ENCODE measurements at places on chromosomes 13 and 19.

DNA sequence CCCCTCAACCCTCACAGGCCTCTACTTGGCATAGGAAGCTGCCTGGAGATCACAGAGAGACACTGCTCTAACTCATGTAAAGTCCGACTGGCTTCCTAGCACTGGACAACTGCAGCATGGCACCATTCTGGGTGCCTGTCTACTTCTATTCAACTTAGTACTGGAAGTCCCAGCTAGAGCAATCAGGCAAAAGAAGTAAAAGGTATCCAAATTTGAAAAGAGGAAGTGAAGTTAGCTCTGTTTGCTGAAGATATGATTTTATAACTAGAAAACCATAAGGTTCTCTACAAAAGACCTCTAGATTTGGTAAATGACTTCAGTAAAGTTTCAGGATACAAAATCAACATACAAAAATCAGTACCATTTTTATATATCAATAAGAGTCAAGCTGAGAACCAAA, 1017.6 kb downstream of the PCDH9 start:
- H3K27me3 ChIP-seq = no peaks in the 10 kb centered on the region
- no peak for DNase-seq
- H3K36me3 ChIP-seq = no peaks in the 10 kb centered on the region
- no peak overlapping the region for H3K27ac ChIP-seq
- H3K4me1 ChIP-seq = no peaks in the 10 kb centered on the region

GRCh38 chr13:74166261-74167004, 32.2 kb upstream of the KLF12 start:
- peaks cover 2% of the 10 kb centered on the region for H3K4me1 ChIP-seq
- H3K27me3 ChIP-seq = no peaks in the 10 kb centered on the region
- H3K36me3 ChIP-seq = no peaks in the 10 kb centered on the region

GRCh38 chr19:48991011-48991609, 2.0 kb downstream of the GYS1 start:
- peak overlapping the region; percentile 99 for H3K27ac ChIP-seq
- H3K27me3 ChIP-seq = no peaks in the 10 kb centered on the region

DNA sequence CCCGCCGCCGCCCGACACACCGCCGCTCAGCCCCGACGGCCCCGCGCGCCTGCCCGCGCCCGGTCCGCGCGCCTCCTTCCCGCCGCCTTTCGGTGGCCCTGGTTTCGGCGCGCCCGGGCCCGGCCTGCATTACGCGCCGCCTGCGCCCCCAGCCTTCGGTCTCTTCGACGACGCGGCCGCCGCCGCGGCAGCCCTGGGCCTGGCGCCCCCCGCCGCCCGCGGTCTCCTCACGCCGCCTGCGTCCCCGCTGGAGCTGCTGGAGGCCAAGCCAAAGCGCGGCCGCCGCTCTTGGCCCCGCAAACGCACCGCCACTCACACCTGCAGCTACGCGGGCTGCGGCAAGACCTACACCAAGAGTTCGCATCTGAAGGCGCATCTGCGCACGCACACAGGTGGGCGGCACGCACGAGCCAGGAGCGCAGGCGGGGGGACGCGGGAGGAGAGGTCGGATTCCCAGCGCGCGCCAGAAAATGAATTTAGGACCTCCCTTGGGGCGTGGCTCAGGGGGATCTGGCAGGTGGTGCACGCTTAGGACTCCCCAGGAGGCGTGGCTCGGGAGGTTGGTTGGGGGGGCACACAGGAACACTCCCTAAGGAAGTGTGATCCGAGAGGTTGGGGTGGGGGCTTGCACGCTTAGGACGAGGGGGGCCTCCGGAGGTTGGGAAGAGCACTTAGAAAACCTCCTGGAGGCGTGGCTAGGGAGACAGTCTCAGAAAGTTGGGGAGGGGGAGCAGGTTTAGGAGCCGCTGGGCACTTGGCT, 1.2 kb downstream of the KLF2 start:
- peak overlapping the region; percentile 98 for H3K4me3 ChIP-seq
- peak overlapping the region; percentile 98 for H3K27ac ChIP-seq
- H3K27me3 ChIP-seq = no peaks in the 10 kb centered on the region
- peaks cover 23% of the 10 kb centered on the region for H3K4me1 ChIP-seq
- no peak for DNase-seq

DNA sequence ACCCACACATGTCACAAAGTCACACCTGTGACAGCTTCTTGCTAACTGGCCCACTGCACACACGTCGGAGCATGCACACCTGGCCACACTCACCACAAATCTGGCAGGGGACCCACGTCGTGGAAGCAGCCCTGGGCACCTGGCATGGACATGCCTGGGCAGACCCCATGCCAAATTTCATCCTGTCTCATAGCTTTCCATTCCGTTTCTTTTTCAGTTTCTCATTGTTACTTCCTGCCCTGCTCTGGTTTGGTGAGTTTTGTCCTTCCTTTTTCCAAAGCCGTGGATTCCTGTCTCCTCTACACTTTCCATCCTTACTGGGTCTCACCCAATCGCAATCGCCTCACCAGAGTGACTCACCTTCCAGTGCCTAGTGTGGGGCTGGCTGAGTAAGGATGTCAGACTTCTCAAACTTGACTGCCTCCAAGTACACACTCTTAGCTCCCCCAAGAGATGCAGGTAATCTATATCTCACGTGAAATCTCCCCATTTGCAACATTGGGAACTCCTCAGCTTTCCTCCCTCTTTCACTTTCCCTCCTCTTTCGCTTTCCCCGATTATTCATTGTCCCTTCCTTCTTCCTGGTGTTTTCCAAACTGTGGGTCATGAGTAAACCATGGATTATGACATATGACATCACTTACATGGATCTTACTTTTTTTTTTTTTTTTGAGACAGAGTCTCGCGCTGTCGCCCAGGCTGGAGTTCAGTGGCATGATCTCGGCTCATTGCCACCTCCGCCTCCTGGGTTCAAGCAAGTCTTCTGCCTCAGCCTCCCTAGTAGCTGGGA, 1.6 kb upstream of the BBC3 start:
- H3K4me3 ChIP-seq = peak overlapping the region; percentile 9
- DNase-seq = no peak
- H3K27ac ChIP-seq = peak overlapping the region; percentile 96
- no peaks in the 10 kb centered on the region for H3K27me3 ChIP-seq
- no peaks in the 10 kb centered on the region for H3K4me1 ChIP-seq

GRCh38 chr19:18292810-18293641, 11.6 kb upstream of the JUND start:
- no peaks in the 10 kb centered on the region for H3K27me3 ChIP-seq
- DNase-seq = peak; percentile 83
- H3K4me3 ChIP-seq = peak overlapping the region; percentile 92
- peak overlapping the region; percentile 97 for H3K27ac ChIP-seq

DNA sequence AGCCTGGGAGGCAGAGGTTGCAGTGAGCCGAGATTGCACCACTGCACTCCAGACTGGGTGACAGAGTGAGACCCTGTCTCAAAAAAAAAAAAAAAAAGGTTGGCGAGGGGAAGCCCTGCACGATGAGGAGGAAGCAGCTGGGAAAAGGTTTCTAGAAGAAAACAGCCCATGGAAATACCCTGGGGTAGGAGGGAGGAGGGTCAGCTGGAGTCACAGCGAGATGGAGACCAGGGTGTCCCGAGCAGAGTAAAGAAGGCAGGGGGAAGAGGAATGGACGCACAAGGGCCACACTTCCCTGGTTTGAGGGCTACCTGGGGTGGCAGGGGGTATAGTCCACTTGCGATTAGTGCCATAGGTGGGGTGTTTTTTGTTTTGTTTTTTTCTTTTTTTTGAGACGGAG, 6.4 kb downstream of the KANK3 start:
- no peaks in the 10 kb centered on the region for H3K4me1 ChIP-seq
- no peak overlapping the region for H3K27ac ChIP-seq
- no peaks in the 10 kb centered on the region for H3K36me3 ChIP-seq
- peaks cover 31% of the 10 kb centered on the region for H3K27me3 ChIP-seq

GRCh38 chr13:112443995-112444311, 67.8 kb downstream of the SPACA7 start:
- H3K4me1 ChIP-seq = peaks cover 11% of the 10 kb centered on the region
- no peak overlapping the region for H3K27ac ChIP-seq
- DNase-seq = no peak

- H3K27ac ChIP-seq = no peak overlapping the region
- H3K27me3 ChIP-seq = no peaks in the 10 kb centered on the region
- no peak overlapping the region for H3K4me3 ChIP-seq
- no peak for DNase-seq
- peaks cover 51% of the 10 kb centered on the region for H3K4me1 ChIP-seq
These were observed 26.4 kb downstream of the DNM2 start for GRCh38 chr19:10744253-10744798.

DNA sequence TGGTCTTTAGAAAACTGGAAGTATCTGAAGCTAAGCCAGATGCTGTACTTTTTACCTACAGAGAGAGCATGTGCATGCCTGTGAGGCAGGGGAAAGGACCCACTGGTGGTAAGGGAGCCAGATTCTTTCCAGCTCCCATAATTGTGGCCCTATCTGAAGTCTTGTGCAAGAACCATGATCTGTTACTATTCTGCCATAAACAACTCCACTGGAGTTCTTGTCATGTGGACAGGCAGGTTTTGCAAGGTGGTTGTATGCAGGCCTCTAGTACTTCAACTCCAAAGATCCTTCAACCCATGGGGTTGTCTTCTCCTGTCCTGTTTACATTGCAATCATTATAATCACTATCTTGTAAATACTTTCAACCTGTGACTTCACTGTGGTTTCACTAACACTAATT, 14.1 kb downstream of the PROSER1 start:
- no peak for DNase-seq
- H3K27me3 ChIP-seq = no peaks in the 10 kb centered on the region
- no peaks in the 10 kb centered on the region for H3K36me3 ChIP-seq
- H3K4me3 ChIP-seq = no peak overlapping the region
- no peaks in the 10 kb centered on the region for H3K4me1 ChIP-seq

- H3K4me3 ChIP-seq = no peak overlapping the region
- no peak for DNase-seq
- peaks cover 54% of the 10 kb centered on the region for H3K27me3 ChIP-seq
- no peaks in the 10 kb centered on the region for H3K4me1 ChIP-seq
- no peak overlapping the region for H3K27ac ChIP-seq
- H3K36me3 ChIP-seq = no peaks in the 10 kb centered on the region
These were observed 729 bp upstream of the MADCAM1 start for GRCh38 chr19:495402-496111.

DNA sequence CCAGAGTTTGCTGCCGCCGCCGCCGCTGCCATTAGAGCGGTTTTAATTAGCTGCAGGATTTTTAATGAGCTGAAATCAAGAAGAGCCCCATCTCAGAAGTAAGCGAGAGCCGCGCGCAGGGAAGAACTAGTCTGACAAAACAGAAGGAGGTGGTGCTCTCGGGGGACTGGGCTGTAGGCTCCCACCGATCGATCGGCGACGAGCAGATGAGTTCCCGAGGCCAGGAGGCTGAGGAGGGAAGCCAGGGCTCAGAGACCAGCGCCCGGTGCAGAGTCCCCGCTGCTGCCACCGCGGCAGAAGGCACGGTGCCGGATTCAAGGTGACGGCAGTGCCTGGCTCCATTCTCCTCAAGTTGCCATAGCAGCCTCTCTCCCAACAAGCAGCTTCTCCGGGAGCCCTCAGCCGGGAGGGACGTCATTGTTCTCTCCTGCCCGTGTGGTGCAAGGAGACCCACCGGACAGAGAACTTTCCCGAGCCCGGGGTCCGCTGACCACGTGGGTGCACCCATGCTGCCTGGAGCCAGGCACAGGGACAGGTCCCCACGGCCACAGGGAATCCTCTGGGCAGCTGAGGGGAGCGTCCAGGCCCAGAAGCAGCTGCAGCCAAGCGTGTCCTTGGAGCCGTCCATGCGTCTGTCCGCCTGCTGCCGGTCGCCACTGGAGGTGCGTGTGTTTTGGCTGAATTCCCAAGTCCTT, 62.9 kb downstream of the CHST8 start:
- DNase-seq = no peak
- peaks cover 28% of the 10 kb centered on the region for H3K27me3 ChIP-seq
- no peaks in the 10 kb centered on the region for H3K36me3 ChIP-seq
- no peaks in the 10 kb centered on the region for H3K4me1 ChIP-seq
- H3K27ac ChIP-seq = no peak overlapping the region

- no peak for DNase-seq
- no peaks in the 10 kb centered on the region for H3K27me3 ChIP-seq
- no peak overlapping the region for H3K4me3 ChIP-seq
- H3K27ac ChIP-seq = no peak overlapping the region
- no peaks in the 10 kb centered on the region for H3K4me1 ChIP-seq
- no peaks in the 10 kb centered on the region for H3K36me3 ChIP-seq
These were observed 441.7 kb downstream of the IRS2 start for GRCh38 chr13:109344552-109345157.

DNA sequence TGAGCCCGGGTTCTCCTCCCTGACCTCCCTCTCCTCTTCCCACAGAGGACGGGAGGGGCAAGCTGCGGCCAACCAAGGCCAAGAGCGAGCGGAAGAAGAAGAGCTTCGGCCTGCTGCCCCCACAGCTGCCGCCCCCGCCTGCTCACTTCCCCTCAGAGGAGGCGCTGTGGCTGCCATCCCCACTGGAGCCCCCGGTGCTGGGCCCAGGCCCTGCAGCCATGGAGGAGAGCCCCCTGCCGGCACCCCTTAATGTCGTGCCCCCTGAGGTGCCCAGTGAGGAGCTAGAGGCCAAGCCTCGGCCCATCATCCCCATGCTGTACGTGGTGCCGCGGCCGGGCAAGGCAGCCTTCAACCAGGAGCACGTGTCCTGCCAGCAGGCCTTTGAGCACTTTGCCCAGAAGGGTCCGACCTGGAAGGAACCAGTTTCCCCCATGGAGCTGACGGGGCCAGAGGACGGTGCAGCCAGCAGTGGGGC, 162.2 kb downstream of the KDM4B start:
- no peaks in the 10 kb centered on the region for H3K27me3 ChIP-seq
- peak overlapping the region; percentile 11 for H3K4me3 ChIP-seq
- H3K4me1 ChIP-seq = no peaks in the 10 kb centered on the region

DNA sequence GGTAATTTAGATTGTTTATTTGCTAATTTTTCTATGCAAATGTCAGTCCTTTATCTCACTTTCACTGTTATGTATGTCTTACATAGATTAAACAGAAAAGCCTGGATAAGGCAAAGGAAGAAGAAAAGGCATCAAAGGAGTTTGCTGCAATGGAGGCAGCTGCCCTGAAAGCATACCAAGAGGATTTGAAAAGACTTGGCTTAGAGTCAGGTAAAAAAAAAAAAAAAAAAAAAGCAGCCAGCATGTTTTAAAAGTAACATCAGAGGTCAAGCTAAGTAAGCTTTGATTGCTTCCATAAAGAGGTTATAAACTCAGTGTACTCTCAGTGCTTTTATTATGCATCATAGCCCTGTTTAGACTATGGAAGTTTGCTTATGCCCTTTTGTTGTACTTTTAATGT, 3.8 kb downstream of the WBP4 start:
- peaks cover 13% of the 10 kb centered on the region for H3K36me3 ChIP-seq
- DNase-seq = no peak
- H3K4me3 ChIP-seq = no peak overlapping the region
- H3K27ac ChIP-seq = no peak overlapping the region
- H3K27me3 ChIP-seq = no peaks in the 10 kb centered on the region
- H3K4me1 ChIP-seq = no peaks in the 10 kb centered on the region

GRCh38 chr19:35054626-35055025, 13.1 kb downstream of the HPN start:
- H3K27me3 ChIP-seq = no peaks in the 10 kb centered on the region
- no peak overlapping the region for H3K4me3 ChIP-seq
- no peak for DNase-seq
